ENCODE measurements at places on chromosomes 2 and 18.

- no peak for DNase-seq
Measured at GRCh38 chr2:240711701-240712100, 20.0 kb downstream of the AQP12A start.

- no peak for DNase-seq
Measured at GRCh38 chr2:213834331-213834730, 550.1 kb downstream of the SPAG16 start.

DNA sequence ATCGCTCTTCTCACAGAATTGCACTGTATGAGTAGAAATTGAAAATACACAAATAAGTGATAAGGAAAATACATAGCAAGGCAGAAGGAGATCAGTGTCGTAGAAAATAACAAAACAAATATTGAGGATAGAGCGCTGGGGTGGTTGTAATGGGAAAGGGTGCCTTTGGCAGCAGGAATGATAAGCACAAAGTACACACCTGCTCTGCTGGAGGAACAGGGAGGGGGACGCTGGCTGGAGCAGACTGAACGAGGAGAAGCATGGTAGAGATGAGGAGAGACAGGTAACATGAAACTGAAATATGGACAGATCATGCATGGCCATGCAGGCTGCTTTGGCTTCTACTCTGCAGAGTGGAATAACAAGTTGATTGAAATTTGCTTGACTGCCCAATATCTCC lies 181.2 kb upstream of the FSHR start:
- DNase-seq, result no peak

- DNase-seq, result no peak
Measured at GRCh38 chr2:217478831-217479455, 523.9 kb downstream of the TNS1 start.

DNA sequence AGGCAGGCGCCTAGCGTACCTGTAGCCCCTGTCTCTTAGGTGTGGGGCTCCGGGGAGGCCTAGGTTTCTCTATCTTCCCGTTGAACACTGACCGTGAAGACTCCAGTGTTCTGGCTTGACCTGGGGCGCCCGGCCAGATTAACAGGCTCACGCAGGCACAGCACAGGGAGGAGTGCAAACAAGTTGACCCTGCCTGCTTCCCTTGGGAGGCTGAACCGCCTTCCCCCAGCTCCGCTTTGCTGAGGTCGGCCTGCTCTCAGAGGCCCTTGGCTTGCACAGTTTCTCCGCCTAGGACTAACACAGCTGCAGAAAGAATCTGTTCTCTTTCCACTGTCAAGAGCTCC lies 567 bp downstream of the PCYOX1 start:
- DNase-seq, result peak; percentile 41

DNA sequence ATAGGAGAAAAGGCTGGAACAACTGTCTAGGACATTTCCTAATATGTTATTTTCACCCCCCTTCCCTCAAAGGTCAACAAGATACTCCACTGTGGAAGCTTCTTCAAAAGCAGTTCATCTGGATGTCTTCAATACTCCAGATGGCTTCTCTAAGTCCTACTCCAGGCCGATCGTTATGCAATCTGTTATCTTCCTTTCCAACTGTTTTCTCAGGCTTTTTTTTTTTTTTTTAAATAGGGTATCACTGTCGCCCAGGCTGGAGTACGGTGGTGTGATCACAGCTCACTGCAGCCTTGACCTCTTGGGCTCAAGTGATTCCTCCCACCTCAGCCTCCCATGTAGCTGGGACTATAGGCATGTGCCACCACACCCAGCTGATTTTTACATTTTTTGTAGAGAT lies 26.3 kb downstream of the ATP8B1 start:
- no peak for DNase-seq

DNA sequence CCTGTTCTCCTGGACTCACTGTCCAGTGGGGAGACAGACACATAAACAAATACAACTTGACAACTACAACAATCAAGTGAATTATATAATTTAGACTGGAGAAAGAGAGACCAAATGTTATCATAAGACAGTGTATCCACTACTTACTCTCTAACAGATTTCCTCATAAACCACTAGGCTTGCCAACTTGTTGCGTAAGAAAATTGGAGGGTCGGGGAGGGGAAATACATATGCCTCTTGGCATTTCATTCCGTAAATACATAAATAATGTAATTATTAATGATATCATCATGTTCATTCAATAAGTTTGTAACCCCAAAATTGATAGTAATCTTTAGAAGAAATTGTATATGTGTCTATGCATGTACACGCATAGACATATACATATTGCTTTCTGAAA lies 14.9 kb downstream of the RAB6D start:
- no peak for DNase-seq

DNA sequence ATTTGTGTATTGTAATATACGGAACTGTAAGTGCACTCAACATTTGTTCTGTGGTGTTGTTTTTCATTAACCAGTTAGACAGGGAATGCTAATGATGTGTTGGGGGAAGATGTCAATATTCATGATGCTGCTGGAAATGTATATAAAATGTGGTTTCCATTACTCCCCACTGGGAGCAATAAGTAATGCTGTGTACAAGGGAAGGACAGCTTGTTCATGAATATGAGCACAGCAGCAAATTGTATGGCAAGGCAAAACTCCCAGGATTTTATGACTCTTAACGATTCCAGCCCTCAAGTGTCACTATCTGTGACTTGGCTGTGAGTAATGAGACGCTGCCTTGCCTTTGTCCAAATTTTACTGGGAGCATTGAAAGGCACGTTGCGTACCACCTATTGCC lies 312.4 kb upstream of the DDX18 start:
- DNase-seq, result no peak

- DNase-seq, result no peak
Measured at GRCh38 chr2:43311276-43311675, 84.9 kb upstream of the ZFP36L2 start.

GRCh38 chr18:59818769-59819168 lies 81.0 kb upstream of the PMAIP1 start:
- no peak for DNase-seq

DNA sequence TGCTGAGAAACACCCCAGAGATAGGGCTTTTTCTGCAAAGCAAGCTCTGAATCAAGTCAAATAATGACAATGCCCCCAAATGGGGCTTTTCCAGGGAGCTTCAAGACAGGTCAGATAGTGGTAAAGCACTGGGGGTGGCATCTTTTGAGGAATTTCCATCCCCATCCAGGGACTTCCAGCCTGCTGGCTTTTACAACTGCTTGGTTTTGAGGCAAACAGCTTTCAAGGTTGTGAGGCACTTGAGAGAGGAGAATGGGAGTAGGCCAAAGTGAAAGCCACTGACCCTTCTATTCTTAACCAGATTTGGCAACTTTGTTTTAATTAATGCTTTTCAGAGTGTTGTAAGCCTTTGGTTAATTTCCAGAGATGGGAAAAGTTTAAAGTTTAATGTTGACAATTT lies 762.0 kb upstream of the POU3F3 start:
- no peak for DNase-seq

DNA sequence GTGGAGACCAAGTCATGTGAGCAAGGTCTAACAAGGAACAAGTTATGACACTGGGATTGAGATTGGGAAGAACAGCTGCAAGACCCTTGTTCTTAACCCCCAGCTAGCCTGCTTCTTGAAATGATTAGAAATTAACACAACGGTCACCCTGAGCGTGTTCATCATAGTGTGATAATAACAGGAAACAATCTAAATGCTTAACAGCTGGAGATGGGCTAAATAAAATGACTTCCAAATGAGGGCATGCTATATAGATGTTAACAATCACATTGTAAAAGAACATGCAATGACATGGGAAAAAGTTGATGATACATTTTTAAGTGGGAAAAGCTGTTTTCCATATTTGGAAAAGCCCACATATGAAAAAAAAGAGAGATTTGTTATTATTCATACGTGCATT lies 47.6 kb downstream of the RPL37A start:
- DNase-seq, result no peak

GRCh38 chr2:170336916-170337315 lies 159.0 kb downstream of the MYO3B start:
- no peak for DNase-seq

- no peak for DNase-seq
Measured at GRCh38 chr2:85733121-85733960, 20.4 kb upstream of the ATOH8 start.

DNA sequence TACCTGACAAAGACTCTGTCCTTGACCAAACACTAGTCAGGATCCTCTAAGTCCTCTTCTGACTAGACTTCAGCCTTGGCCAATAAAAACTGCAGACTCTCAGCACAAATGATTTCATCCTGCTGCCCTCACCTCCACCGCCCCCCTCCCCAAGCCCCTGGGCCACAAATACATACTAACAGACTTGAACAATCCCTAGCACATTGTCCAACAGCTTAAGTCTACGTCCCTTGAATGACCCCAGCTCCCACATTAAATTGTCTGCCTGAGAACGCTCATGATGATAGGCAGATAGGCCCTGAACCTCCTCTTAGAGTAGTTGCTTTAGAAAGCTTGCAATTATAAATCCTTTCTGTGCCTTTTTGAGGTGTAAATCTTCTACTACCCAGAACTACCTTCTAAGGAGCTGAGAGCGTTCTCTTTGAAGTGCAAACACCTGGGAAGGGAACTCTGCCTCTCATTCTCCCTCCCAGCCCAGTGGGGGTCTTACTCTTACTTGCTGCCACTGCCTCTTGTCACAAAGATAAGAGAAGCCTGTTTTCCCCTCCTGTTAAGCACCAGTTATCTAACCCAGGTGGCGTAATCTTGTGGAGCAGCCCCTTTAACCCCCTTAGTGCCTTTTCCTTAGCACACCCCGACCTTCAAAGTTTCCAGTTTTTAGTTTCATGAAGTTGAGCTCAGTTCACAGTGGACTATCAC lies 1225.6 kb downstream of the LRP1B start:
- no peak for DNase-seq

DNA sequence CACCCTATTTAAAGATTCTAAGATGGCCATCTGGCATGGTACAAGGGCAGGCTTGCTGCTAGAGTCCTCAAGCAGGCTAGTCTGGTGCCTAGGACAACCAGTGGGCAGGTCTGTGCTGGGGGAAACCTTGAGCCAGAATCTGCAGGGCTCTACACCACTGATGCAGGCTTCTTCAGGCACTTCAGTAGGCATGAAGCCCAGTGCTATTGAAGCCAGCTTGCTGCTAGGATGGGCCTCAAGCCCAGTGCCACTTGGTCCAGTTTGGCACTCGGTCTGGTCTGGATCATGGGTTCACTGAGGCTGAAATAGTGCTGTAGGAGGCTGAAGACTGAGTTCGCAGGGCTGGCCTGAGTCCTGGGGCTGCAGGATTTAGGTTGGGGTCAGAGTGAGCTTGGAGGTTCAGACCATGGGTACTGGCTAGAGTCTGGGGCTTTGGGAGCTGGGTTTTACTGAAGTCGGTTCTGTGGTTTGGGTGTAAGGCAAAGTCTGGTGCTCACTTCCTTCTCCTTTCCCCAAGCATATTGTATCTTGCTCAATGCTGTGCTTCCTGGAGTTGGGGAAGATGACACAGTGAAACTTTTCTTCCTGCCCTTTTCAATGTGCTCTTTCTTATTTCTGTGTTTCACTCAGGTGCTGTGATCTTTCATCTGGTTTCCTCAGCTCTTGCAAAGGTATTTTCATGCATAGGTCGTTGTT lies 41.2 kb downstream of the SP100 start:
- no peak for DNase-seq

GRCh38 chr2:85737961-85738360 lies 15.8 kb upstream of the ATOH8 start:
- peak; percentile 87 for DNase-seq

DNA sequence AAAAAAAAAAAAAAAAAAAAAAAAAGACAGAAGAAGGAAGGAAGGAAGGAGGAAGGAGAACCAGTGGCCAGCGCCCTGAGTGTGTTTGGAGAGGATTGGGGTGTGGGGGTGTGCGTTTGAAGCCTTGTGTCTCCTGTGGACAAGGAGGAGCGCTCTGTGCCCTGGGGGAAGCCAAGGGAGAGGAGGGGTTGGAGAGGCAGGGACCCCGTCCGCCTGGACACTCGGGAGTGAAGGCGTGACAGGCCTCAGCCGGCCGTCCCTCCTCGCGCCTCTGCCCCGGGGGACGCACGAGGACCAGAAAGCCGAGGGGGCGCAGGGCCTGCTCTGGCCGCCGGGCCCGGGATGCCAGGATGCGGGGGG lies 44.9 kb downstream of the SERTAD2 start:
- no peak for DNase-seq

DNA sequence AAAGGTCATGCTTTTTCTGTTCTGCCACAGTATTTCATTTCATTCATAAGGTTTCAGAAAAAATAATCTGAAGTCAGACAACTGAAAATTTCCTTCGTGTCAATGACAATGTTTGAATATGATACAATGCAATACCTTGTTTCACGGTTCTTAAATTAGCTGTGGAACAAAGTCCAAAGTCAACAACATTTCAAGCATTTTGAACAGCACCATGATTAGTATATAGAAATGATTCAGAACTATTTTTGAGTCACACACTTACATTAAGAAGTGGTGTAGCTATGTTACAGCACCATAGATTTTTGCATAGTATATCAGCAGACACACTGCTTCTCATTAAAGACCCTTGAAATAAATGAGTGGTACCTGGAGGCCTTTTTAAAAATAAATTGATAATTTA lies 178.3 kb upstream of the DSEL start:
- DNase-seq, result no peak

- no peak for DNase-seq
Measured at GRCh38 chr2:222240676-222241049, 58.1 kb downstream of the PAX3 start.

DNA sequence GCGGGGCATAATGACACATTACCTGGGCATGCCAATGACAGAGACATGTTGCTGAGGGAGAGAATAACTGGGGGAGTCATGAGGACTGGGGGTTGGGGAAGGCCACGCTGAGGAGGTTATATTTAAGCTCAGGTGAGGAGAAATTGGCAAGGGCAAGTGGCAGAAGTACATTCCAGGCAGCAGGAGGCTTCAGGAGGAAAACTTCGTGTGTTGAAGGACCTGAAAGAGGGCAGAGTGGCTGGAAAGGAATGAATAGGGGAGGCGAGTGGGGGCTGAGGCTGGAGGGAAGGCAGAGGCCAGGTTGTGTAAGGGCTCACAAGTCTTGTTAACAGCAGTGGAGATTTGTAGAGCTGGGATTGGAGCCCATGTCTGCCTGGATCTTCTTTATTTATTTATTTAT lies 166.3 kb downstream of the RAPGEF4 start:
- no peak for DNase-seq

DNA sequence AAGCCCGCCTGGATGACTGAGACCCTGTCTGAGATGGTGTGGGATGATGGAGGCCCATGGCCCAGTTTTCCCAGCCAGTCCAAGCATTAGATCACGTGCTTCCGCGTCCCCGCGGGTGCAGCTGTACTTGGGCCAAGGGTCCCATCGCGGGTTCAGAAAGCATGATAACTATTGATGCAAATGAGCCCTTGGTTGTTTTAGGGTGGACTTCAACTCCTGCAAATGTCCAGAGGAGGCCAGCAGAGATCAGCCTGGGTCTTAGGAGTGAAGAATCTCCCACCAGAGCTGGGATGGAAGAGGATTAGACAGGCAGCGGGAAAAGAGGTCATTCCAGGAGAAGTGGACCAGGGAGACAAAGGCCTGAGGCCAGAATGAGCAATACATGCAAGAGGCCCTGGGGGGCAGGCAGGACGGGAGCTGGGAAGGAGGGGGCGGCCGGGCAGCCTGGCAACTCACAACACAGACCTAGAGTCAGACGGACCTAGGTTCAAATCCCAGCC lies 89.9 kb upstream of the TMEM247 start:
- DNase-seq, result no peak

- no peak for DNase-seq
Measured at GRCh38 chr18:5104246-5104645, 92.8 kb downstream of the AKAIN1 start.

- peak; percentile 40 for DNase-seq
Measured at GRCh38 chr2:20670315-20671035, 3.5 kb downstream of the GDF7 start.

GRCh38 chr2:216904974-216905373 lies 45.1 kb upstream of the TNP1 start:
- no peak for DNase-seq
